ENCODE measurements at places on chromosomes 1 and 21. TPM values are rescaled to one million over a fixed set of nuclear protein-coding genes. Genes with fewer than 3 reads are reported as not detected.

DNA sequence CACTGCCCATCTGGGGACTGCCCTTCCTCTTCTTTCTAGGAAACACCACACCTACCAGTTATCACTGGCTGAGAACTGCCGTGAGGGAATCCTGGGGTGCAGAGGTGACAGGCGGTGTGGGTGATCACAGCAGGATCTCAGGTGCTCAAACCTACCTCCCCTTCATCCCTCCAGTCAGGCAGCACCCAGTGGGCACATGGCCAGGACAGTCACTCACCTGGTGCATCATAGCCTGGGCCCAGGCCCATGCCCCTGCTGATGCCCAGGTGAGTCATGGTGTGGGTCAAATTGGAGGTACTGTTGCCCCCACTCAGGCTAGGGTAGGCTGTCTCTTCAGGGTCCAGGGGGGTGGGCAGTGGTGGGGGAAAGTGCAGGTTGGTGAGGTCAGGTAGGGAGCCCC, 5.3 kb upstream of the DENND4B start:
- DNase-seq: no peak

Gene SPSB1
- total RNA-seq: 36.1 TPM

DNA sequence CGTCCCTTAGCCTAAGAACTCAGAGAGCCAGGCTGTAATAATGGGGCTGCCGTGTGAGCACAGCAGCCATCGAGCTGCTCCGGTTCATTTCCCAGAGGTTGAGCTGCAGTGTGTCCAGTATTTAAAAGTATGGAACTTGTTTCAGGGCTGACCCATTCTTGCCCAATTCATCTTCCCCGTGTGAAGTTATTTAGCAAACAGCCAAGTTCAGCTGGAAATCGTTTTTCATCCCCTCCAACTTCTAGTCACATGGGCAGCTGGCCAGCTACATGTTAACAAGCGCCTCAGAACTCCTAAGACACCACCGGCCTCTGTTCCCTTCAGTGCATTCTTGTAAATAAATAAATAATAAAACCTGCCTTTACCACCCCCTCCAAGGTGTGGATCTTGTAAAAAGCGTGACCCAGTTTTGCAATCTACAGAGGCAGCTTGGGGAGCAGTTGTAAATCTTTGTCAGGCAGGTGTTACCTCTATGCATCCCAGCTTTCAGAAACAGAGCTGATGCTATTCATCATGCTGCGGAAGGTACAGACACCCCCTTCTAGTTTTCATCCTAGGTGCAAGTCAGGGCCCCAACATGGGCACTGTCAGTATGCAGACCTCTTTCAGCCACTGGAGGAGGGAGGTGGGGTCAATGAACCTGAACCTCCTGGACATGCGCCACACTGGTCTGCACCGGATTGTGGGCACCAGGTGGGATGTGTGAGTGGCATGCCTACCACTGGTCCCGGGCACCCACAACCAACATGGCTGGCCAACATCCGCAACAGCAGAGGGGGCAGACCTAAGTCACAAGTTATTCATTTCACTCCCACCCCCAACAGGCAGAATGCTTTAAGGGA, 18.7 kb upstream of the KNCN start:
- no peak for DNase-seq

DNA sequence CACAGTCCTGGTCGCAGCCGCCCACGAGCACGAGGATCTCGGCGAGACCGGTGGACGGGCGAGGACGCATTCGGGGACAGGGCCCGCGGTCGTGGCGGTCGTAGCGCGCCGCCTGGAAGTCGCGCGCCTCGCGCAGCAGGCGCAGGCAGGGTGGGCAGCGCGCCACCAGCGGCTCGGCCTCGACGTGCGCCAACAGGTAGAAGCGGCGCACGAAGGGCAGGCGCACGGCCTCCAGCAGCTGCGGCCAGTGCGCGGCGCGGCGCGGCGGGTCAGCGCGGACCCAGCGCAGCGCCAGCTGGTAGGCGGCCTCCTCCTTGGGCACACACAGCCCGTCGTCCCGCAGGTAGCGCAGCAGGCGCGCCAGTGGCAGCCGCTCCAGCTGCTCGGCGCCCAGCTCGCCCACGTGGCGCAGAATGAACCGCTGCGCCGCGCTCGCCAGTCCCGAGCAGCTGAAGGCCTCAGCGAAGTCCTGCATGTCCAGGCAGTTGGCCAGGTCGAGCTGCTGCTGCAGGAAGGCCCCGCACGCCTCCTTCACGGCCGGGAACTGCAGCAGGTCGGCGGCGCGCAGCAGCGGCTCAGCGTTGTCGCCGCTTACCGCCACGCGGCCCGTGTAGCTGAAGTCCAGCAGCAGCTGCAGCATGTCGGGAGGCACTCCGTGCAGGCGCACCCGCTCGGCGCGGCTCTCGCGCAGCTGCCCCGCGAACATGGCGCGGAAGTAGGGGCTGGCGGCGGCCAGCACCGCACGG, 573 bp downstream of the KLHL21 start:
- no peak for DNase-seq

DNA sequence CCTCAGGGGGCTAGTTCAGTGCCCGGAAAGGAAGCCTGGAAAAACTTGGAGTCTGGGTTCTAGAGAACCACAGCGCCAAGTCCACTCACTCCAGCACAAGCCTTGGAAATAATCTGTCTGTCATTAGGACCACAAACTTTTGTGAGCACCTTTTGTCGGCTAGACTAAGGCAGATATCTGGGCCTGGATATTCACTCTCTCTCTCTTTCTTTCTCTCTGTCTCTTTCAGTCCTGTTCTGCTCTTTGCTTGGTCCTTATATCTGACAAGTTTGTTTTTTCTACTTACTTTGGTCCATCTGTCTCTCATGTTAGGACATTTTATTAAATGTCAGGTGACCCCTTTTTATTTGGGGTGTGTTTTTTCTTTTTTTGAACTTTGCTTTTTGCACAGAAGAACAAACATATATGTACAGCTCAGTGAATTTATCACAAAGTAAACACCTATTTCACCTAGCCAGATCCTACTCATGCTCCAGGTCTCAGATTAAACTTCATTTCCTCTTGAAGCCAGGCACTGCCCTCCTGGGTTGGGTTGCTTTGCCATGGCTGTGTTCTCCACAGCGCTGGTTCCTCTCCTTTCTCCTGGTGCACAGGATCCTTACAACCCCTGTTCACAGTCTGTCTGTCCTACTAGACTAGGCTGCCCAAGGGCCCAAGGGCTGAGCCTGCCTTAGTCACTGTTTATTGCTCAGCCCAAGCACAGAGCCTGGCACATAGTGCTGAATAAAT, 40.8 kb downstream of the TCEANC2 start:
- DNase-seq: no peak

DNA sequence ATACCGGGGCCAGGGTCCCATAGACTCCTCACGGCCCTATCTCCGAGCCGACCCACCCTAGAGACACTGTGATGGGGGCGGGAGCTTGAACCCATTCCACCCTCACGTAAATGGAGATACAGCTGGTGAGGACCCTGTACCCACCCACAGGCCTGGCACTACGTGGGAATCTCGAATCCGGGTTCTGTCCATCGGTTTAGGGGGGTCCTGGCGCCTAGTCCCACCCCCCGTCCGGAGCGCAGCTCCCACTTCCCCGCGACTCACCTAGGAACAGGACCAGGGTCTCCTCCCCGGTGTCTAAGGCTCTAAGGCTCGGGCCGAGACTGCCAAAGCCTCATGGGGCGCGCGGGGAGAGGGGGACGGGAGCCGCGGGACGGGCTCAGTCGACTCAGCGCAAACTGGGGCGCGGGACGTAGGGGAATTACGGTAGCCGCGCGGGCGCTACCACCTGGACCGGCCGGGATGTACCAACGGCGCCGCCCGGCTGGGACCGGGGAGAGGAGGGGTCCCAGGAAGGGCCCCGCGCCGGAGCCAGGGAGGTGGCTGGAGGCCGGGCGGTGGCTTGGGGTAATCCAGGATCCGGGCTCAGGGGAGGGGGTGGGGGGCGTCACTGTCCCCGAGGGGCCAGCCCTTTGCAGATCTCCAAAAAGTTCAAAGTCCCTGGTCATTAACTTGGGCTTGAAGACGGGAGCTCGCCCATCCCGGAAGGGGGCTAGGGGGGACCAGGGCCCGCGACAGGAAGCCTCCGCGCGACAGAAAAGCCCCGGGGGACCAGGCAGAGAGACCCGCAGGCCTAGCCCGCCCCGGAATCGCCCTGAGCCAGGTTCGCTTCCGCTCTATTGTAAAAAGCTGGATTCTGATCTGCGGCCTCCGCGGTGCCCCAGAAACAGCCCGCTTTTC, 1.0 kb downstream of the PLEKHG5 start:
- DNase-seq: peak; percentile 58

Gene PROX1
- 0.13 TPM for total RNA-seq

Gene CTH
- total RNA-seq: 10.6 TPM

DNA sequence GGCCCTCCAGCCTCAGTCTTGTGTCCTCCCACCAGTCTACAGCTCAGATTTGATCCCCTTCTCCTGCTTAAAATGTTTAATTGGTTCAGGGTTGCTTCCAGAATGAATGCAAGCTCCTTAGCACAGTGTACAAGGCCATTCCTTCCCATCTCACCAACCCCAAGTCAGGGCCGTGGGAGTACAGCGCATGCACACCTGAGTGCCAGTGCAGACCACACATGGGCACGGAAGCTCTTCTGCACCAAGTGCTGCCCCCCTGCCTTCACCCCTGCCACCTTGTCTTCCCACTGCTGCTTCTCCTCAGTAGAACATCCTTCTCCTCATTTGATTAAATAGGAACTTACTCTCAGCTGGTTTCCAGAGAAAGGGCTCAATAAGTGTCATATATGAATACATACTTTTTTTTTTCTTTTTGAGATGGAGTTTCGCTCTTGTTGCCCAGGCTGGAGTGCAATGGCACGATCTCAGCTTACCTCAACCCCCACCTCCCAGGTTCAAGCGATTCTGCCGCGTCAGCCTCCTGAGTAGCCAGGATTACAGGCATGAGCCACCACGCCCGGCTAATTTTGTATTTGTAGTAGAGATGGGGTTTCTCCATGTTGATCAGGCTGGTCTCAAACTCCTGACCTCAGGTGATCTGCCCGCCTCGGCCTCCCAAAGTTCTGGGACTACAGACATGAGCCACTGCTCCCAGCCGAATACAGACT, 9.3 kb downstream of the PMF1 start:
- DNase-seq: no peak

GRCh38 chr1:43799656-43800635, 92.6 kb downstream of the ST3GAL3 start:
- DNase-seq: no peak
